Stimulated activated CD8-positive, alpha-beta memory T cell treated with anti-CD3 and anti-CD28 coated beads, Interleukin-15, amount 100 ng/mL, for 24 hours (primary cell): ENCODE measurements at places on chromosomes 6 and 20.

- DNase-seq = no peak
Observed at GRCh38 chr20:59525500-59526241, 78.7 kb upstream of the PHACTR3 start.

GRCh38 chr6:104940893-104941728 is 15.8 kb upstream of the LIN28B start:
- DNase-seq = peak; percentile 8

DNA sequence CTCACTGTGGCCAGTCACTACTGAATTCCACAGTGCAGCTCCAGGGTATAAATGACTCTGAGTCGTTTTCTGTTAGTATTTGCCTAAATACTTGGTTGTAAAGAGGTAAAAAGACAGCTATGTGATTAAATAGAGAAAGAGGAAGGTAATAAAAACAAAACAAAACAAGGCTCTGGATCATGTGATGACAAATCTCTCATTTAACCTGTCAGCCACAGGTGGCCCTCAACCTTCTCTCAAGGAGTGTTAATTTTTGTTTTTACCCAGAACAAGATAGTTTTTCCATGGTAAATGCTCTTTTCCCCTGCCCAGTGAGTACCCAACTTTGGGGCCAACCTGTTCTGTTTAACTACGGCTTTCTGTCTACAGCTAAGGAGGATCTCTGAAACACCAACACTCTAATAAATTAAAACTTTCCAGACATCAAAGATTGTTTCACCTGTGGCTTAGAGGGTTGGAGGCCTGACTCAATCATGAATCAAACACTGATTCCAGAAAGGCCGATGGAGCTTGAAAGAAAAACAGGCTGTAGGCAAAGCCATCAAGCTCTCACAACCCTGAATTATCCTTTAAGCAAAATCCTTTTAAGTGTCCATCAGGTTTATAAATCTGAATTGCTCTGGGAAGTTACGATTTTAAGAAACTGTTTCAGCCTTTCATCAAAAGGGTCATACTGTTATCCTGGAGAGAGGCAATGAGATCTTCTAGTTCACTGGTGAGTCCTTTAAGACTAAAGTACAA is 81.5 kb upstream of the BCLAF1 start:
- no peak for DNase-seq

- DNase-seq = no peak
Observed at GRCh38 chr20:58399926-58400325, 10.9 kb downstream of the VAPB start.

- no peak for DNase-seq
Observed at GRCh38 chr6:34572021-34572420, 15.9 kb upstream of the SPDEF start.

DNA sequence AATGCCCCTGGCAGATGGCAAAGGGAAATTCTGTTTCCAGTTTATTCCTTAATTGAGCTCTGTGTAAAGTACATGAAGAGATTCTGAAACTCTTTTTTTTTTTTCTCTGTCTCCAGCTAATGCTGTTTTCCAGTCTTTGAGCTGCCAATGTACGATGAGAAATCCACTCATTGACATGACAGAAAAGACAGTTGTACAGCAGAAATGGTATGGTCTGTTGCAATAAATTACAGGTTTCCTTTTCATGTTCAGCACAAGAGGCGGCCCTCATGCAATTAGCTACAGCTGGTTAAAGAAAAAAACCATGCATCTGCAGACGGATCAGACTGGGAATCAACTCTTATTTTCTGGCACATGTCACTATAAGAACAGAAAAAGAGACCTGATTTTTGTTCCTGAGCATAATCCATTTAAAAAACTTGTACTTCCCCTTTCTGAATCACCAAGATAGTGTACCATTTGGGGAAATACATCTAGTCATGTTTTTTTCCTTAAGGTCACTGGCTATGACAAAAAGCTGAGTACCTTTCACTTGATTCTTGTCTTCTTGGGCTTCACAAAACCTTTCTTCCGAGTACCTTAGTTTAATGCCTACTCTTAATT is 289.8 kb upstream of the PREP start:
- no peak for DNase-seq
